ENCODE measurements at places on chromosomes 3 and 15. TPM values are rescaled to one million over a fixed set of nuclear protein-coding genes. Genes with fewer than 3 reads are reported as not detected.

GRCh38 chr3:44554626-44555592 is at the start of gene ZKSCAN7:
Gene ZKSCAN7, plus strand, starts transcription at chr3:44555193. Its CDS starts 1,855 bp downstream, at chr3:44557048.
- DNase-seq = peak; percentile 67

- no peak for DNase-seq
Measured at GRCh38 chr3:192726385-192726784, 956 bp downstream of the FGF12 start.

TUSC7 gene
- total RNA-seq = not detected

DNA sequence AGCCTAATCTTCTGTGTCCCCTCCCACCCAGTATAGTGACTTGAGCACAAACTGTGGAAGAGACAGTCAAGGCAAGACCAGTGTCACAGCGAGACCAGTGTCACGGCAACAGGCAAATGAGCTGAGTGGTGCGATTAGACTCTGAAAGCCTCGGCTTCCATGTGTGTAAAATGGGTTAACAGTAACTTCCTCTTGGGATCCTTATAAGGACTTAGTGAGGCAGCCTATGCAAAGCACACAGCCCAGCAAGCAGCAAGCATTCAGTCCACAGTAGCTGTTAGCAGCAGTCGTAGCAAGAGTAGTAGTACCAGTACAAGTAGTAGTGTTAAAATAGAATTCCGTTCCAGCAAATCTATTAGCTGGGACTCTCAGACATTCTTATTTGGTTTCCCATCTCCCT is 334.1 kb downstream of the GABRB3 start:
- DNase-seq = no peak

DNA sequence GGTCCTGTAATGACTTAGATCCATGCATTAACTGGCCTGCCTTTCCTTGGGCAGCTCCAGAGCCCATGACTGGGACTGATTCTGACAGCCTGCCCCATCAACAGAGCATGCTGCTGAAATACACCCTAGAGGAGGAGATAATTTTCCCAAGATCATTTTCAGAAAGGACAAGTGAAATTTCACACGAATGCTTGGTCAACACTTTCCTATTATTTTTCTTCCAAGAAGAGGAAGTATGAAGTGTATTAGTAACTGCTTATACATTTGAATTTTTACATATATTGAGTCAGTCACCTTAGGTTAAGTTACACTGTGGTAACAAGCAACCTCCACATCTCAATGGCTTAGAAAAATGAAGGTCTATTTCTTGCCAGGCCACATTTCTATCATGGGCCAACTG is 9.7 kb upstream of the NMNAT3 start:
- DNase-seq = no peak

GRCh38 chr3:72490688-72491435 is 357.4 kb downstream of the SHQ1 start:
- DNase-seq = no peak

GRCh38 chr3:125061170-125061569 is 5.4 kb upstream of the HEG1 start:
- DNase-seq = no peak

AMIGO3 gene
- 0.19 TPM for total RNA-seq

- no peak for DNase-seq
Measured at GRCh38 chr3:22634433-22634832, 568.7 kb upstream of the UBE2E2 start.

GRCh38 chr3:118348169-118348557 is 686.5 kb downstream of the IGSF11 start:
- DNase-seq = no peak

DNA sequence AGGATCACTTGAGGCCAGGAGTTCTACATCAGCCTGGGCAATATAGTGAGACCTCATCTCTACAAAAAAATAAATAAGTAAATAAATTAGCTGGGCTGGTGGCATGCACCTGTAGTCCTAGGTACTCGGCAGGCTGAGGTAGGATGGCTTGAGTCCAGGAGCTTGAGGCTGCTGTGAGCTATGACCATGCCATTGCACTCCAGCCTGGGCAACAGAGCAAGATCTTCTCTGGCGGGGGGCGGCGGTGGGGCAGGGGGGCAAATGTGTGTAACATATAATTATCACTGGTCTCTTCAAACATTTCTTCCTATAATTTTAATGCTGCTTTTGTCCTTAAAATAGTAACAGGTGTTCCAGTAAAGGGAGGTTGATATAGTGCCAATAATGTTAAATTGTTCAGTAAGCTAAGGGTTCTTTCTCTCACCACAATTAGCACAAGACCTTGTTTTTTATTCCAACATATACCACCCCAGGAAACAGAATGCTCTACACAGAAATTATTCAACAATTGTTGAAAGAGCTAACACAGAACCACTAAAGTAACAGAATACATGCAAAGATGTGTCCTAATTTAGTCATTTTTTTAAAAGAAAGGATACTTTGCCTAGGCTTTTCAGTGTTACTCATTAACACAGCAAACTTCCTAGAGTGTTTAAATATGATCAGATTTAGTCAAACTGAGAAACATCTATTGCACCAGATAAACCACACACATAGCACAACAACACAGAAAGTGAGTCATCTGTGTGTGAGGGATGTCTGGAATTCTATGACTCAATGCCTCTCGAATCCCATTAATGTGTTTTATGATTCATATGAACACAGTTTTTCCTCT is 29.1 kb downstream of the ANKRD28 start:
- no peak for DNase-seq

DNA sequence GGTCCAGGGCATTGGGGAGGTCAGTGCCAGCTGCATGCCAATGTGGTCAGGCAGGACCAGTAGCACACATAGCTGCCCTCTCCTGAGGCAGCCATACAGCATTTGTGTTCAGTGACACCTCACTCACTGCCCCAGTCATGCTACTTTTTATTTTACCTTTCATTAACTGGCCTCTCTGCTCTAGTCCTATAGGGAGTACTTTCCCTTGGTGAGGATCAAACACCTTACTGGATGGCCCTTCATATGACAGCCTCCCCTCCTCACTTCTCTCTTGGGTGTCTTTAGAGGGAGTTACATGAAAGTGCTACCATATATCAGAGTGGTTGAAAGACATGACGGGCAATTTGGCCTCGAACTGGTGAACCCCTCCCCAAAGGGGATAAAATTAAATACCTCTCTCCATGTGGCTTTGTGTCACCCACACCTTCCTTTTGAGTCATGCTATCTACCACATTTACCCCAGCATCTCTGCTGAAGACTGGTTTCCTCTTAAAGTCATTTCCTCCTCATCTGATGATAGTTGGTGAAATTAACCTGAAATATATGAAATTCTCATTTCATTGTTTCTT is 17.6 kb downstream of the RLBP1 start:
- peak; percentile 81 for DNase-seq

DNA sequence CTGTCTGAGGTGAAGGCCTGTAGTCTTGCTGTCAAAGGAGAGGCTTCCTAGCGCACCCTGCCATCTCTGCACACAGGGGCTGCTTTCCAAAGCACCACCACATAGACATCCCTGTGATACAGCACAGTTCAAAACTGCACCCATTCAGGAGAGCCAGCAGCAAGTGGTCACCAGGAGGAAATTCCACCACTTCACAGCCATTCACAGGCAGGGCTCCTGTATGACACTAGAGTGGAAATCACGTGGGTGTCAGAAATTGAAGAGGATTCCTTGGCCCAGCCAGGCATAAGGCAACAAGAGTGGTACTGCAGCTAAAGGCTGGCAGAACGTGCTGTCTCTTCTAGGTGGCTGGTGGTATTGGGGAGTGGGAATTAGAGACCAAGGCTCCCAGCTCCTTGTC is 102.8 kb downstream of the RFTN1 start:
- no peak for DNase-seq

- DNase-seq = no peak
Measured at GRCh38 chr15:58064082-58064979, 1.2 kb downstream of the ALDH1A2 start.

DNA sequence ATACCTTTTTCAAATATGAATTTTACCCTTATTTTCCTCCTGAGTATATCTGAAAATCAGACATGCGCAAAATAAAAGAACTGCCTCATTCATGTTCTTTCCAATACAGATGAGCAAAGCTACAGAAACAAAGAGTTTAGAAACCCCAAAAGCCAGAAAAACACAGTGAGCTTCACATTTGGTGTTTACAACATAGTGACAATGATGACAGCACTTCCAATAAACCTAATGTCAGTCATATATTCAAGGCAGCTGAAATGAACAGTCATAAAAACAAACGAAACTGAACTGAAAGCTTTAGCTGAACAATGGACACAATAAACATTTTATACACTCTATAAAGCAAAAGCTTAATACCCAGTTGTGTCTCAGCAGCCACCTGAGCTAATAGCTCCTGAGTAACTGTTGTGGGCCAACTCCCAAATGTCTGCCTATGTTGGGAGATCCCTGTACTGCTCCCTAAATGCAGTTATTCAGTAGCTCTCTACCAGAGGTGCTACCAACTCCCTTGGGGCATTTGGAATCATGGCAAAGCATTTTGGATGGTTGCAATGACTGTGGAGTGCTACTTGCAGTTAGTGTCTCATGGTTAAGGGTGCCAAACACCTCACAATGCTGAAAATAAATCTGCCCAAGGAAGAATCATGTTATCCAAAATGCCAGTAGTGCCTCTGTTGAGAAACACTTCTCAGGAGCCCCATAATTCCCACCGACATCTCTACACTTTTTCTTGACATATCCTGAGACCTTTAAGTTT is 131.5 kb downstream of the TGFBR2 start:
- no peak for DNase-seq

Measured in activated CD8-positive, alpha-beta memory T cell treated with anti-CD3 and anti-CD28 coated beads, Interleukin-2, amount 10 ng/mL, durations not matched to agents 7 days and 5 days (primary cell).